ENCODE measurements at places on chromosomes 6 and 20. TPM values are rescaled to one million over a fixed set of nuclear protein-coding genes. Genes with fewer than 3 reads are reported as not detected.

Gene MEP1A
- total RNA-seq = not detected

Gene PRDM13
- not detected for total RNA-seq

GRCh38 chr20:15564981-15565380, 1008.3 kb downstream of the KIF16B start:
- H3K36me3 ChIP-seq = no peaks in the 10 kb centered on the region
- H3K27ac ChIP-seq = no peak overlapping the region

DNA sequence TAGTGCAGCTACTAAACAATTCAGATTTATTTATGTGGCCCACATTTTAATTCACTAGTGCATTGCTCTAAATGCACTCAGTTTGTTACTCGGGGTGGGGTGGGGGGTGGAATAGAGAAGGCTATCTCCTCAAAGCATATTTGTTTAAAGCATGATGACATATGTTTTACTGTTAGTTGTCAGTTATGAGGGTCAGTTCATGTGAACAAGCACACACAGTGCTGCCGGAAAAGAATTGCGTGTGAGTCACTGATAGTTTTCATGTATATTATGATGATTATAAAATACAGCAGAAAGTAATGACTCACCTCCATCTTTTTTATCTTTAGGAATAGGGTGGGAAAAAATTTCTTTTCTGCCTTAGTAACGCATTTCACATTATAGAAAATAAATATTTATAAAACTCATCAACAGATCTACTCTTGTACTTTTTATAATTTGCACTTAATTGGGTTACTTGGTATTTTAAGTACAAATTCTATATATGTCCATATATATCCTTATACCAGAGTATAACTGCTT, 42.2 kb upstream of the STXBP5 start:
- H3K4me1 ChIP-seq = no peaks in the 10 kb centered on the region
- no peak overlapping the region for H3K4me3 ChIP-seq
- no peak for DNase-seq
- no peak overlapping the region for H3K27ac ChIP-seq

Gene CTCFL
- not detected for total RNA-seq

Gene DPPA5
- total RNA-seq = not detected

Gene KHDC1L
- not detected for total RNA-seq

GRCh38 chr6:114342086-114342825, 567 bp downstream of the HS3ST5 start:
- peak; percentile 34 for DNase-seq
- no peak overlapping the region for H3K27ac ChIP-seq
- peak overlapping the region; percentile 55 for H3K4me3 ChIP-seq

- no peaks in the 10 kb centered on the region for H3K27me3 ChIP-seq
- no peaks in the 10 kb centered on the region for H3K36me3 ChIP-seq
- no peak within 1 kb of the TSS for H3K27ac ChIP-seq
- DNase-seq = no peak
- H3K4me3 ChIP-seq = no peak within 1 kb of the TSS
Measured at GRCh38 chr6:11110921-11111768, at the start of gene ERVFRD-1. TSS of gene ERVFRD-1 (minus strand) at chr6:11111725. CDS start at chr6:11105310, 6,415 bp downstream.

DNA sequence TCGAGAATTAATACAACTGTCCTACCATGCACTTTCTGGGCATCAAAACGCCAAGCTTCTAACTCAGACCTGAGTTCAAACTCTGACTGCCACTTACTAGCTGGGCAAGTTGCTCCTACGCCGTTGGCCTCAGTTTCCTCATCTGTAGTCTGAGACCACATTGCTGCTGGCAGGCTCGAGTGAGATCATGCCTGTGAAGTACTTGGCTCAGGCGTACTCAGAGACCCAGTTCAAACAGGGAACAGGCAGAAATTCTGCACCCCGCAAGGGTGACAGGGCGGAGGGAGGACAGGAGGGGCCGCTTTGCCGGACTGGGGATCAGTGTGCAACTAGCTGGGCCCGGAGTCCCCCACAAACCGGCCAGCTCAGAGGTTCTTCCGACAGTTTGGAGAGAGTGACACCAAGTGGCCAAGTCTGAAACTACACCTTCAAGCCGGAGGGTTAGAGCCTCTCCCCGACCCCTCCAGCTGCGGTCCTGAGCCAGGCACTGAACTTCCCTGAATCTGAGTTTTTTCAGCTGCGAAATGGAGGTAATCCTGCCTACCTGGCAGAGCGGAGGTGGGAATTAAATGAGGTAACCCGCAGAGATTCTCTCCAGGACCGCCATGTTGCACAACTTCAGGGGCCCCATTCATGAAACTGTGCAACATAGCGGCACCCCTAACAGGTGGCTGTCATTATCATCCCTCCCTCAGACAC, 46.0 kb upstream of the PTPN1 start:
- 0 out of 2 replicates have a peak overlapping the region, but pooled peaks have one; percentile 30 for H3K4me3 ChIP-seq
- H3K4me1 ChIP-seq = peaks cover 43% of the 10 kb centered on the region
- no peaks in the 10 kb centered on the region for H3K27me3 ChIP-seq
- no peaks in the 10 kb centered on the region for H3K36me3 ChIP-seq

DNA sequence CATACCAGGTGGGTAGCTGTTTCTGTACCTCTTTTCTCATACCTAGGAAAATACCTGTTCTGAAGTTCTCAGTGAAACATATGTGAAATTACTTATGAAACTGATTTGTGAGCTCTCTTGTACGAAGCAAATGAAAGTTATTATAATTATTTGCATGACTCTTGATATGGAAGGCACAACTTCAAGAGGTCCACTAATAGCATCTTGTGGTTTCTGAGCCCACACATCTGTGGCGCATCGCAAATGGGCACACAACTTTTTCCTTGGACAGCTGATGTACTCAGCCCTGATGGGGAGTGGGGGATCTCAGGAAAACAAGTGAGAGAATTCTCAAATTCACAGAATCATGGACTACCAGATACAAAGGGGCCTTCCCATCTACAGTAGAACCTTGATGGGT, 432.3 kb downstream of the CD83 start:
- no peaks in the 10 kb centered on the region for H3K36me3 ChIP-seq
- no peak overlapping the region for H3K27ac ChIP-seq
- no peak overlapping the region for H3K4me3 ChIP-seq
- H3K4me1 ChIP-seq = no peaks in the 10 kb centered on the region
- DNase-seq = no peak

- peak overlapping the region; percentile 11 for H3K4me3 ChIP-seq
- DNase-seq = no peak
- H3K27ac ChIP-seq = peak overlapping the region; percentile 40
- peaks cover 53% of the 10 kb centered on the region for H3K36me3 ChIP-seq
- no peaks in the 10 kb centered on the region for H3K27me3 ChIP-seq
- H3K4me1 ChIP-seq = peaks cover 96% of the 10 kb centered on the region
Measured at GRCh38 chr20:49706630-49707091, 7.0 kb downstream of the B4GALT5 start.

Gene TRIM31
- not detected for total RNA-seq

GRCh38 chr6:13417954-13418353, 69.4 kb downstream of the GFOD1 start:
- no peak for DNase-seq
- no peak overlapping the region for H3K27ac ChIP-seq
- no peaks in the 10 kb centered on the region for H3K36me3 ChIP-seq
- H3K4me3 ChIP-seq = no peak overlapping the region

Gene RCAN2
- total RNA-seq = 0.44 TPM

Gene DCDC2
- 4.2 TPM for total RNA-seq

GRCh38 chr6:134016558-134016814, 35.9 kb downstream of the SLC2A12 start:
- H3K27me3 ChIP-seq = no peaks in the 10 kb centered on the region
- DNase-seq = no peak
- no peaks in the 10 kb centered on the region for H3K36me3 ChIP-seq
- H3K27ac ChIP-seq = no peak overlapping the region
- no peak overlapping the region for H3K4me3 ChIP-seq
- H3K4me1 ChIP-seq = peaks cover 37% of the 10 kb centered on the region

DNA sequence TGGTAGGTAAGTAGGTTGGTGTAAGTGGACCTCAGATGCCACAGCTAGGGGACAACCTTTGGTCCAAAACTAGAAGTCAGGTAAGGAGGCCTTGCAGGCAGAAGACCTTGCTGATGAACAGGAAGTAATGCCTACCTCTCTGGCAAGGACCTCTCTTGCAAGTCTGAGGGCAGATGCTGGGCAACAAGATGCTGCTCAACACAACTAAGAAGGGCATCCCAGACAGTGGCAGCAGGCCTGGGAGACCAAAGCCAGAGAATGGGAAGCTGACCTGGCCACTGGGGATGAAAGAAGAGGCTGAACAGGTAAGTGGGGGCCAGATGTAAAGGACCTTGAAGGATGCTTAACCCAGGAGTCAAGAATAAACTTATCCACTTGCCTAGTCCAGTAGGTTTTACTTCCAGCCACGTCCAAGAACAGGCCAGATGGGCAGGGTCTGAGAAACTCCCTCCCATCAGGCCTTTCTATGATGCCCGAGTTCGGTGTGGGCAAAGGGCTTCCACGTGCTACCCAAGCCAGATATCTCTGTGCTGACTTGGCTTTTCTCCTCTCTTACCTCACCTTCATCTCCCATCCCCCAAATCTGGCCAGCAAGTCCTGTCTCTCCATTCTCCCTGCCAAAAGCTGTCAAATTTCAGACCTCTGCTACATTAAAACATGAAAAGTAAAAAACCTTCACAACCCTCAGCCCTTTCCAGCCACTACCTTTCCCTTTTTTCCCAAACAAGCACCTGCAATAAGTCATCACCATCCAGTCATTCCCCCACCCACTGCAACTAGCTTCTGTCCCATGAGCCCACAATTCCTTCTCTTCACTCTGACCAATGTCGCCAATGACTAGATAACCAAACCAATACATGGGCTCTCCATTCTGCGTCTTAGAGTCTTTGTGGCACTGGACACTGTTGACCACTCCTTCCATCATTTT, 11.5 kb upstream of the PLCG1 start:
- no peak overlapping the region for H3K4me3 ChIP-seq
- H3K27ac ChIP-seq = no peak overlapping the region
- no peaks in the 10 kb centered on the region for H3K27me3 ChIP-seq

Gene MCM9
- total RNA-seq = 18.1 TPM
